ENCODE measurements at places on chromosomes 16 and 17.
A peak's percentile ranks its signal among the peaks of the same experiment; 100 is the strongest.

GRCh38 chr17:27494192-27495091, 38.2 kb downstream of the KSR1 start:
- DNase-seq, result peak; percentile 80

GRCh38 chr17:2803386-2803785, 7.1 kb downstream of the RAP1GAP2 start:
- no peak for DNase-seq

- no peak for DNase-seq
Measured at GRCh38 chr16:19963301-19963700, 78.7 kb upstream of the GPRC5B start.

GRCh38 chr17:73069841-73070240, 22.6 kb downstream of the SLC39A11 start:
- no peak for DNase-seq

DNA sequence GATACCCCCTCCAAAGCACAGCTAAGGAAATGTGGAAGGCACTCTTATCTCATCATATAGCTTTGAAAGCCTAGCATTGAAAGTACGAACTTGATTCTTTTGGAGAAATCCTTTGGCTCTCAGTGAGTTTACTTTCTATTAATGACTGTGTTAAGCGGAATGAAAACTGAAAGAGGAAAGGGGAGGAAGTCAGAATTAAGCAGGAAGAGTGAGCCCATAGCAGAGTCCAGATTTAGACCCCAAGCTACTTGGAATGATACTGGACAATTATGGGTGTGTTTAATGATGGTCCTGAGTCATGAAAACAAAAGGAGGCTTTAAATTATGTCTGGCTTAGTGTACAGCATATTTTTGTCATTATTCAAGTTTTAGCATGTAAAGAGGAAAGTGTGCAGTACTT, 42.2 kb downstream of the TENT4B start:
- DNase-seq, result no peak

DNA sequence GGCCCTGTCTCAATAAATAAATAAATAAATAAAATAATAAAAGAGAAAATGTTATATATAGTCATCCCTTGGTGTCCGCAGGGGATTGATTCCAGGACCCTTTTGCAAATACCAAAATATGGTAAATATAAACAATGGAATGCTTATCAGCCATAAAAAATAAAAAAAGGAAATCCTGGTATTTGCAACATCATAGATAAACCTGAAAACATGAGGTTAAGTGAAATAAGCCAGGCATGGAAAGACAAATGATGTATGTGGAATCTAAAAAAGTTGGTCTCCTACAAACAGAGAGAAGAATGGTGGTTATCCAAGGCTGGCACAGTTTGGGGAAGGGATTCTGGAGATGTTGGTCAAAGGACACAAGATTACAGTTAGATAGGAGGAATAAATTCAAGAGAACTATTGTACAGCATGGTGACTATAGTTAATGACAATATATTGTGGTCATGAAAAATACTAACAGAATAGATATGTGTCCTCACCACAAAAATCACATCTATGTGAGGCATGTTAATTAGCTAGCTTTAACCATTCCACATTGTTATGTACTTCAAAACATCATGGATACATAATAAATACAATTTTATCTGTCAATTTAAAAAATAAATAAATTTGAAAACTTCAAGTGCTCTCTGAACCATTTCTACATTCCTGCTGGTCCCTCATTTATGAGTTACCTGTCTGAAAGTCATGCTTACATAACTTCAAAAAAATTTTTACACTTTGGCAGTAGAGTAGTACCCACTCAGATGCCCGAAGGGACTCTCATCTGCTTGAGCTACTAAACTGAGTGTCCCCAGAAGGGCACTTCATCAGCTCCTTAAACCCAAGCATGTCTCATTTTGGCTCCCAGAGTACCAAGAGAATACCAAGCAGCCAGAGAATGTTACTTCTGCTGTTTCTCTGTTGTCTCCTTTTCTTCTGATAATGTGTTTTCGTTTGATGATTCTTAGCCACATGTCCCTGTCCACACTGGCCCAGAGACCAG, 26.6 kb downstream of the N4BP1 start:
- no peak for DNase-seq

DNA sequence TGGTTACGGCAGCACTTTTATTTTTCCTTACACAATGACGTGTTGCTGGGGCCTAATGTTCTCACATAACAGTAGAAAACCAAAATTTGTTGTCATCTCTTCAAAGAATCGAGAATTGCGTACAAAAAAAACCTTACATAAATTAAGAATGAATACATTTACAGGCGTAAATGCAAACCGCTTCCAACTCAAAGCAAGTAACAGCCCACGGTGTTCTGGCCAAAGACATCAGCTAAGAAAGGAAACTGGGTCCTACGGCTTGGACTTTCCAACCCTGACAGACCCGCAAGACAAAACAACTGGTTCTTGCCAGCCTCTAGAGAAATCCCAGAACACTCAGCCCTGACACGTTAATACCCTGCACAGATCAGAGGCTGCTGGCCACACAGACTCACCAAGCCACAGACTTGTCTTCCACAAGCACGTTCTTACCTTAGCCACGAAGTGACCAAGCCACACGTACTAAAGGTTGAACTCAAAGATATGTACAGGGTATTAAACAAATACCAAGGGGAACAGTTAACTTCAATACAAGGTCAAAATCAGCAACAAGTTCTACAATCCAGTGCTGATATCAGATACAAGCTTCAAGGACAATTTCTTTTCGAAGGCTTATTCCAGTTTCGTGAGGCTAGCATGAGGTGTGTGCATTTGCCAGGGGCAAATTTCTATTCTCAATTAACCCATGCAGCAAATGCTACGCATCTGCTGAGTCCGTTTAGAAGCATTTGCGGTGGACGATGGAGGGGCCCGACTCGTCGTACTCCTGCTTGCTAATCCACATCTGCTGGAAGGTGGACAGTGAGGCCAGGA, 2.4 kb downstream of the ACTG1 start:
- DNase-seq, result no peak

DNA sequence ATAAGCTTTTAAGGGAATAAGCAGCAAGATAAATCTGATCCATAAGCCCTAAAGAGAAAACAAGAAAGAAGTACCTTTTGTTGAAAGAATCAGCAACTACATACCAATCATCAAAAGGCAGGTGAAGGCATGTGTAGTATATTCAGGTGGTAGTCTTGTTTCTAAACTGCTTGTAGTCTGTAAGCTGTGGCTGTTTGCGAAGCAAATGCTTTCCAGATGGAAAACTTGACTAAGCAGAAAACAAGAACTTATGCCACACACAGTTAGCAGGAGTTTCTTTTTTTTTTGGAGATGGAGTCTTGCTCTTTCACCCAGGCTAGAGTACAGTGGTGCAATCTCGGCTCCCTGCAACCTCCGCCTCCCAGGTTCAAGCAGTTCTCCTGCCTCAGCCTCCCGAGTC, 5.7 kb downstream of the CBX1 start:
- no peak for DNase-seq

DNA sequence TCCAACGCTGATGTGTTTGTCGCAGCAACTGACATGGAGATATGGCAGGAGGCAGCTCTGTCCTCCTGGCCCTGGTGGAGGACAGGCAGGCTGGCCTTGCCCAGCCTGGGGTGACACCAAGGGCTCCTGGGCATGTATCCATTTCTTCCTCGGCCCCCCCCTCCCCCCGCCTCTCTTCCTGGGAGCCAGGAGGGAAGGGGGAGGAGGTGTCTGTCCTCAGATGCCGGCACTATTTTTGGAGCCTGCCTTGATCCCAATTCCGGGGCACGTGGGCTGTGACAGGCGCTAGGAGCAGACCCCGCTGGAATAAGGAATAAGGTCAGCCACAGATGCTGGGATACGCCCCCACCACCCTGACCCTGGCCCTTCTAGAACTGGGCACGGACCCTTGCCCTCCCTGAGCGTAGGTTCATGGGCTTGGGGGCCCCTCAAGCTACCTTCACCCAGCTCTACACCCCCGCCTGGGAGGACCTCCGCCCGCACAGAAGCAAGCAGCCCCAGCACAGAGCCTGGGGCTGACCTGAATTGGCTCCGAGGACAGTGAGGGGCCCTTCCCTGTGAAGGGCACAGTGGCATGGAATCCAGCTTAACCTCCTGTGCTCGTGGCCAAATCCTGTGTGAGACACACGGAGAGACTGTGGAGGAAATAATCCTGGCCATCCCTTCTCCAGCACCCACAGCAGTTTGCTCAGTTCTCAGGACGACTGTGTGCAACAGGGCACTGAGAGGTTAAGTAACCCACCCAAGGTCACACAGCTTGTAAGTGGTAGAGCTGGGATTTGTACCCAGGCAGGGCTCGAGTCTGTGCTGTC, 24.1 kb downstream of the SEC14L5 start:
- no peak for DNase-seq

GRCh38 chr16:53792161-53792951, 88.4 kb downstream of the FTO start:
- peak; percentile 58 for DNase-seq

- no peak for DNase-seq
Measured at GRCh38 chr17:67049025-67049739, 4.8 kb downstream of the CACNG1 start.

GRCh38 chr17:40535924-40536294, 29.4 kb downstream of the CCR7 start:
- DNase-seq, result no peak

GRCh38 chr17:77131904-77132303, 8.9 kb upstream of the SEC14L1 start:
- DNase-seq, result peak; percentile 85

DNA sequence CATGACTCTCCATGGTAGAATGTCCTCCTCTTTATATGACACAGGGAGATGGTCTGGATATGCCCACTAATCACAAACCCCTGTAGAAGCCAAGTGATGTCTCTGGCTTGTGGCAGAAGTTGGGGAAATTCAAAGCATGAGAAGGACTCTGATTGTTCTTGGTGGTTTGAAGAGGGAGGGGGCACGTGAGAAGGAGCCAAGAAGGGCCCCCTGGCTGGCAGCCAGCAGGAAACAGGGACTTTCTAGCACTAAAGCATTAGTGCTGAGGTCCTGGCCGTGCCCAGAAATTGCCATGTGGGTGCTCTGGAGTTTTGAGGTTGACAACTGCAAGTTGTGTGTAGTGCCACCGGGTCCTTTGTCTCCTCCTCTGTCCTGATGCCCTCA, 199.9 kb downstream of the LGALS9B start:
- DNase-seq, result no peak

- no peak for DNase-seq
Measured at GRCh38 chr16:84295203-84295860, 654 bp downstream of the WFDC1 start.

DNA sequence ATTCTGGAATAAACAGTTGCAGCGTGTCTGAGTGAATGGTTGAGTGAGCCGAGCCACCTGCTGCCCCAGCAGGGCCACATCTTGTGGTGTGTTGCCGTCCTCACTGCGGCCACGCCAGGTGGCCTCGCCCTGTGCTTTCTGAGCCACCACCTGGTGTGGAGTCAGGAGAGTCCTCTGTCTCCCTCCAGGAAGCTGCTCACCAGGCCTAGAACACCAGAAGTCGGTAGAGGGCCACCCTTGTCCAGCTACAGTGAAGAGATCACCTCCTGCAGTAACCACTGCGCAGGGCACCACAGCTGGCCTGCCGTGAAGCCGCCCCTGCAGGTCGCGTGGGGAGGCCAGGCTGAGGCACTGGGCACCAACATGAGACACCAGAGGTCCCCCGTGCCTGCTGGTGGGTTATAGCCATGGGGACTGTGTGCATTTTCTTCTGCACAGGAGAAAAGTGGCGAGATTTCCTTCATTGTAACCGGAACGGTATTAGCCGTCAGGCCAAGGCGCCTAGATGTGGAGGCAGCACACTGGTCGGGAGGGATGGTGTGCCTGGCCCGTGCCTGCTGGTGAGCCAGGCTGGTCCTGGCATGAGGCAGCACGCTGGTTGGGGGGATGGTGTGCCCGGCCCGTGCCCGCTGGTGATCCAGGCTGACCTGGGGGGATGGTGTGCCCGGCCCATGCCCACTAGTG, 28.9 kb upstream of the FOXK2 start:
- DNase-seq, result peak; percentile 71

DNA sequence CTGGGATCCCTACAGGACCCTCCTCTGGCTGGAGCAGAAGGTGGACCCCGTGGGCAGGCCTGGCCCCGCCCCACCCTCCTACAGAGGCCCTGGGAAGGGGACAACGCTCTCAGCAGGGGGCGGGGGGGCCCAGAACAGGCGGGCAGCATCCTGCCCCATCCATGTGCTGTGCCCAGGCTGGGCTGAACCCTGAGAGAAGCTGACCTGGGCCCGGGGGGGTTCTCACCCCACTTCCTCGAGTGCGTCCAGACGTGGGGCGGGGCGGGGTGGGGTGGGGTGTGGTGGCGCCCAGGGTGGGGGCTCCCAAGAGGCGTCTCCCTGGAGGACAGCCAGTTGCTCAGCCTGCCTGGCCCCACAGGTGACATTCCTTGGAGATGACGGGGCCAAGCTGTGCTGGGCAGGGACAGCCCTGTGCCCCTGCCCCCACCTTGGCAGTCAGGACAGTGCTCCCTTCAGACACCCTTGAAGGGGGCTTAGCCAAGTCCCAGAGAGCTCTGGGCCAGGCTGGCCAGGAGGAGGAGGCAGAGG, 390 bp upstream of the UNC13D start:
- no peak for DNase-seq

- no peak for DNase-seq
Measured at GRCh38 chr16:74449470-74449869, 28.2 kb upstream of the CLEC18B start.

GRCh38 chr16:8972843-8973586, 9.3 kb upstream of the USP7 start:
- no peak for DNase-seq

DNA sequence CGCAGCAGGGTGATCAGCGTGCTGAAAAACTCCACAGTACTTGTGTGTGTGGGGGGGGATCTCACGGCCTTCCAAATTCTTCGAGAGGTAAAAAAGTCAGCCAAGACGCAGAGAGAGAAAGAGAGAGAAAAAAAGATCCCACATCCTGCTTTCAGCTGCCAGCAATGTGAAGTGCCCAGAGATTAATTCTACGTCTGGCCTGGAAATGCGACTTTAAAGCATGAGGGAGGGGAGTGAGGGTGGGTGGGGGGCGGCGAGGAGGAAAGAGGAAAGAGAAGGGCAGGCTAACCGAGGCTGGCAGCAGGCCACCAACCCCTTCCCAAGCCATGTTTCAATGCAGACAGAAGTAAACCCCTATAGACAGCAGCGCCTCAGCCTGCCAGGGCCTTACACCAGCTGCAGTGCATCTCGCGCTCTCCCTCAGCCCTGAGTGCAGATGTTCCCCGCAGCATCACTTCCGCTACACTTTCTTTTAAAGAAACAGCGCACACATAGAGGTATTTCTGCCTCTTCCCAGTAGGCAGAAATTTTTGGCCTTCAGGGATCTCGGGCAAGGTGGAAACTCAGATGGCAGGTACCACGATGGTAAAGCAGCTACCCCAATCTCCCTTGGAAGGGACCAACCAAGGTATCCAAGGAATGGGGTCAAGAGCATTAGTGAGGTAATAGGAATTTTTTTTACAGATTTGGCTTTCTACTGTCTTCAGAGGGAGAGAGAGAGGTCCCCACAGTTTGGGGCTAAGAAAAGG, 87.8 kb downstream of the SMG6 start:
- DNase-seq, result no peak

DNA sequence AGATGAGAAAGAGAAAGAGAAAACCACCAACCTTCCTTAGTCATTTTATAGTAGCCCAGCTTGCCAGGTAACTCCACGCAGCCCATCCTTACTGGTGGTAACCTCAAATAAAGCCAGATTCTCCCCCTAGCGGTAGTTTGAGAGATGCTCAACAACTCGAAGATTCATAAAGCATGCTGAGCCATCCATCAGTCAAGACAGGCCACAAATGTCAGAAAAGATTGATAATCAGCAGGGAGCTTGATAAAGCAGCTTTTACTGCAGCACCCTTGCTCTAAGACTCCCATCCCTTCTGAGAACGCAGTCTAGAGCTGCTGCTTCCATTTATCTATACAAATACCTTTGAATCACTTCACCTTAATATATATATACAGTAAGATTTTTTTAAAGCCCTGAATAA, 451.5 kb upstream of the HSBP1 start:
- DNase-seq, result peak; percentile 46
